Lung microvascular endothelial cell (primary cell): ENCODE measurements at places on chromosomes 5 and 9. TPM values are rescaled to one million over a fixed set of nuclear protein-coding genes. Genes with fewer than 3 reads are reported as not detected.

OBP2B gene
- total RNA-seq = not detected in 2 replicates

PRDM9 gene
- total RNA-seq = not detected in 2 replicates

DNA sequence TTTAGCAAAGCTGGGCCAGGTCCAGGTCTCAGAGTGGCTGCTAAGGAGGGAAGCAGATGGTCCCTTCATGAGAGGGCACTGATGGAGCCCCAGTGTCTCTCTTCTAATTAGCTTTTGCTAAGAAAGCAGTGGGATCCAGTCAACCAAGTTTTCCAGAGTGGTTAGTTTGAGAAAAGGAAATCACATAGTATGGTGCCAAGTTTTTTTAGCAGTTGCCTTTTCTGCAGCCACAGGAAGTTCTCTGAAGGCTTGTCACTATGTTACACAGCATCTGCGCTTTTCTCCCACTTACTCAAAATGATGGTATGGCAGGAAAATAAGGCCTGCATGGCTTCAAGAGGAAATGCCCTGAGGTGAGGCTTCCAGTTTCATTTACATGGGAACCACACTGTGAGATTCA, 331.5 kb upstream of the ZNF462 start:
- no peak for DNase-seq

CDKN2A gene
- total RNA-seq = 0.60 and 13.3 TPM in 2 replicates

CCDC171 gene
- total RNA-seq = 0.20 and 0.44 TPM in 2 replicates

SH2D3C gene
- total RNA-seq = 56.2 and 72.6 TPM in 2 replicates

DNA sequence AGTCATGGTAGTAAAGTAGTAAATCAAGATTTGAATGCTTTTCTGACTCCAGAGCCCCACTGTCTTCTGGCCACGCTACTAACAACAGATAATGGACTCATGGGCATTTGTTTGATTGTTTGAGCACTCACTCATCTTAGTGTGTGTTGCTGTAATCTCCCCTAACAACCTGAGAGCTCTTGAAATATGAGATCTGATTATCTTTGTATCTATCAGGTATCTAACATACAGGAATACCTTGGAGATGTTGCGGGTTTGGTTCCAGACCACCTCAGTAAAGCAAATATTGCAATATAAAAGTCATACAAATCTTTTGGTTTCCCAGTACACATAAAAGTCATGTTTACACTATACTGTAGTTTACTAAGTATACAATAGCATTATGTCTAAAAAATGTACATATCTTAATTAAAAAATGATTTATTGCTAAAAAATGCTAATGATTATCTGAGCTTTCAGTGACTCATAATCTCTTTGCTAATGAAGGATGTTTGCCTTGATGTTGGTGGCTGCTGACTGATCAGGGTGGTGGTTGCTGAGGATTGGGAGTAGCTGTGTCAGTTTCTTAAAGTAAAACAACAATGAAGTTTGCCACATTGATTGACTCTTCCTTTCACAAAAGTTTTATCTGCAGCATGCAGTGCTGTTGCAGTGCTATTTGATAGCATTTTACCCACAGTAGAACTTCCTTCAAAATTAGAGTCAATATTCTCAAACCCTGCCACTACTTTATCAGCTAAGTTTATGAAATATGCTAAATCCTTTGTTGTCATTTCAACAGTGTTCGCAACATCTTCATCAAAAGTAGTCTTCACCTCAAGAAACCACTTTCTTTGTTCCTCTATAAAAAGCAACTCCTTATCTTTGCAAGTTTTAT, 92.2 kb downstream of the ZNF462 start:
- DNase-seq = no peak

FAM151B gene
- total RNA-seq = 2.0 and 2.2 TPM in 2 replicates

- DNase-seq = peak; percentile 91
Measured at GRCh38 chr5:97629276-97629675, 446.2 kb upstream of the RIOK2 start.

DNA sequence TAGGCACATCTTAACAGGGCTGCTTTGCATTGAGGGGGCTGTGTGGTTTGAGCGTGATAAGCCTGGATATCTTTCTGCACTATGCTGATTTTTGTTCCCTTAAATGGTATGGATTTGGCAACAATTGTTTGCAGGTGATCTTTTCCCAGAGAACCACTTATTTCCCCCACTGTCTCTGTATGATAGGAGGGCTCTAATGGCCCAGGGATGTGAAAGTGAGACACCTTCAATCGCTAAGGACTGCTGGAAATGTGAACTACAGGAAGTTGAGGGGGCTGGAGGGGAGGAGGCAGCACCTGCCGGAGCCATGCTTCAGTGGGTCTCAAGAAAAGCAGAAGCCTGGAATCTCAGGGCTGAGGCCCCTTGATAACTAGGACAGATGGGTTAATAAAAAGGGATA, 29.4 kb downstream of the SYK start:
- DNase-seq = no peak

ZSWIM6 gene
- 9.4 and 13.9 TPM in 2 replicates for total RNA-seq

GPR21 gene
- total RNA-seq = 0.44 and 0.60 TPM in 2 replicates

DNA sequence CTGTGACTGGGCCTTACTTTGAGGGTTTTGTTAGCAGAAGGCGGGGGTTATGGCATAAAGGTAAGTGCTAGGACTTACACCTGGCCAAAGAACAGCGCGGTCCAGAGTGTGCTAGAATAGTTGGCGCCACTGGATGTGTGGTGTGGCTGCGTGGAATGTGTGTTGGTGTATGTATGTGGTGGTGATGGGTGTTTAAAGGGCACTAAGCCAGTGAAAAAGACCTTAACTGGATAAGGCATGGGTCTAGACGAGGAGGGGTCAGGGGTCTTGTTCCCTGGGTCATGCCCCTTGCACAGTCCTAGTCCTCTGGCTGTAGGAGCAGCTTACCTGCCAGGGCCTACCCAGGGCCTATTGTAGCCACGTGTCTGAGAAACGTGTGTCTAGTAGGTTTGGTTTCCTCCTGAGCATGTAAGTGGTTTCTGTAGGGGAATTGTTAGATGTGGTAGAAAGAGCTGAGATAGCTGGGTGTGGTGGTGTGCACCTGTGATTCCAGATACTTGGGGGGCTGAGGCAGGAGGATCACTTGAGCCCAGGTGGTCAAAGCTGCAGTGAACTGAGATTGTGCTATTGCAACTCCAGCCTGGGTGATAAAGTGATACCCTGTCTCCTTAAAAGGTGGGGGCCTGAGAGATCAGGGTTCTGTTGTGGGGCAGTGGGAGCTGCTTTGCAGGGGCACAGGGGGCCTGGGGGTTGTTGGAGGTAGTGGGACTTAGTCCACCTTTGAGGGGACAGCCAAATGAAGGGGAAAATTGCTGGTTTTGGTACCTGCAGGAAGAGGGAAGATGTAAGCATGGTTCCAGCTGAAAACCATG, 55.2 kb downstream of the HSPA4 start:
- no peak for DNase-seq

GRCh38 chr5:112935675-112936074, 13.6 kb upstream of the REEP5 start:
- no peak for DNase-seq

TGFBI gene
- 3.8 and 17.0 TPM in 2 replicates for total RNA-seq

DNA sequence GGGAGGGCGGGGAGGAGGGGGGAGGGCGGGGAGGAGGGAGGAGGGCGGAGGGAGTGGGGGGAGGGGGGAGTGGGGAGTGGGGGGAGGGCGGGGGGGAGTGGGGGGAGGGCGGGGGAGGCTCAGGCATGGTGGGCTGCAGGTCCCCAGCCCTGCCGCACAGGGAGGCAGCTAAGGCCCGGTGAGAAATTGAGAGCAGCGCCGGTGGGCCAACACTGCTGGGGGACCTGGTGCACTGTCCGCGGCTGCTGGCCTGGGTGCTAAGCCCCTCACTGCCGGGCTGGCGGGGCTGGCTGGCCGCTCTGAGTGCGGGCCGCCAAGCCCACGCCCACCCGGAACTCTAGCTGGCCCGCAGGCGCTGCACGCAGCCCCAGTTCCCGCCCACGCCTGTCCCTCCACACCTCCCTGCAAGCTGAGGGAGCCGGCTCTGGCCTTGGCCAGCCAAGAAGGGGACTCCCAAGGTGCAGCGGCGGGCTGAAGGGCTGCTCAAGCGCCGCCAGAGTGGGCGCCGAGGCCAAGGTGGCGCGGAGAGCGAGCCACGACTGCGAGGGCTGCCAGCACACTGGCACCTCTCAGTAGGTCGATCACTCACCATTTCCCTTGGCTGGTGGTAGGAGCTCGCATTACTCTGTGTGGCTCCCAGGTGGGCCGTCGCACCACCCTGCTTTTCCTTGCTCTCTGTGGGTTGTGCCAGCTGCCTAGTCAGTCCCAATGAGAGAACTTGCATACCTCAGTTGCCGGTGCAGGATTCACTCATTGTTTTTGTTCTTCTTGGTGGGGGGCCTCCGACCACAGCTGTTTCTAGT, 160.2 kb downstream of the CNTLN start:
- no peak for DNase-seq

TEX10 gene
- 18.5 TPM in 2 replicates for total RNA-seq

DNA sequence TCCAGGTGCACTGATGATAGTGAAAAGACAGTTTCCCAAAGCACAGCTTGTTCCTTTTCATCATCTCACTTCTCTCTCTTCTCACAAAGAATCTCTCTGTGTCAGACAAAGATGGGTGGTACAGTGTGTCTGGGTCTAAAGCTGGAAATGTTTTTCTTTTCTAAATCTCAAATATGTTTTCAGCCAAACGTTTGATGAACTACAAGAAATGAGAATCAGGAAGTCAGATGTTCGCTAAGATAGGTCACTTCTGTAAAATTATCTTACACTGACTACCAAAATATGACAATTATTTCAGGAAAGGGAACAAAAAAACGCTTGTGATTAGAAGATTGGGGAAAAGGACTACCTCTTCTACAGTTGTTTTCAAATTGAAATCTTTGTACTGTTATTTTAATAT, 708.8 kb downstream of the PTPRD start:
- DNase-seq = no peak

DNA sequence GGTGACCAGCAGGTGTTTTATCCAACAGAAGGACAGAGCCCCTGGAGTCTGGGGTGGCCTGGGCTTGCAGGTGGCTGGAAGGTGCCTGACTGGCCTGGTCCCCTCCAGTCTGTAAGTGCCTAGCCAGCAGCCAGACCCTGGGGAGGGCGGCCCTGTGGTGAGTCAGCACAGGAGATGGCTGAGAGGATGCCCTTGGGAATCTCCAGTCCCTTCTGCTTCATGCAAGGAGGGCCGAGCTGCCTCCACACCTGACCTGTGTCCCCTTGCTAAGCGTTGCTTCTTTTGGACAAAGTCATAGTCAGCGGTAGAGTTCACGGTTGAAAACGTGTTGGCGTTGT, 20.2 kb downstream of the OBP2B start:
- DNase-seq = no peak

- peak; percentile 68 for DNase-seq
Measured at GRCh38 chr9:801399-802071, 40.0 kb upstream of the DMRT1 start.

GCNT1 gene
- 5.0 and 11.1 TPM in 2 replicates for total RNA-seq

DNA sequence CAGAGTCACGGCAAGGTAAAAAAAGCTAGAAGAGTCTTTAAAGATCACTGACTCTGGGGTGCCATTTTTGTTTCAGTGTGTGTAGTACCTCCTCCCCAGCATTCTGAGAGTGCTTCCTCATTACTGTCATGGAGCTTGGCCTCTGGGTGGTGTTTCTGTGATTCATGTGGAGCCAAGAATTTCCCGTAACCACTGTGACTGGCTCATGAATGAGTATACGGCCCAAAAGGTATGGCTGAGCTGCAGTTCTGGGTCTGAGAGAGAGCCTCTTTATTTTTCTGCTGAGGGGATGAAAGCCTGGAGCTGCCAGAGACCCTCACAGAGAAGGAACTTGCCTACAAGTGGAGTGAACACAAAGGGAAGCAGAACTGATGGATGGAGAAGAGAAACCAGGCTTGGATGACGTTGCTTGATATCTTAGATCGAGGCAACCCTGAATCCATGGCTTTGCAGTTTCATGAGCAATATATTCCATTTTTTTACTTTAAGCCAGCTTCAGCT, 85.6 kb downstream of the PTTG1 start:
- DNase-seq = peak; percentile 15
